ENCODE measurements at places on chromosomes 6 and 20. TPM values are rescaled to one million over a fixed set of nuclear protein-coding genes. Genes with fewer than 3 reads are reported as not detected.

Gene CDH22
- not detected for total RNA-seq

Gene DNAH8
- total RNA-seq: under 0.01 TPM

Gene LAMA2
- 67.5 TPM for total RNA-seq

Gene TSHZ2
- 2.6 TPM for total RNA-seq

Gene GNAS-AS1
- 0.33 TPM for total RNA-seq

Gene BANF2
- total RNA-seq: not detected

Gene APCDD1L
- total RNA-seq: 0.99 TPM

Gene HLA-DPA1
- total RNA-seq: 1.0 TPM
